ENCODE measurements at places on chromosomes 7 and 10.

GRCh38 chr7:39565538-39565937 is 666 bp upstream of the YAE1 start:
- DNase-seq, result no peak

- no peak for DNase-seq
Measured at GRCh38 chr7:78006063-78006755, 207.6 kb downstream of the PHTF2 start.

- no peak for DNase-seq
Measured at GRCh38 chr7:102974366-102975236, 61.8 kb downstream of the LRRC17 start.

DNA sequence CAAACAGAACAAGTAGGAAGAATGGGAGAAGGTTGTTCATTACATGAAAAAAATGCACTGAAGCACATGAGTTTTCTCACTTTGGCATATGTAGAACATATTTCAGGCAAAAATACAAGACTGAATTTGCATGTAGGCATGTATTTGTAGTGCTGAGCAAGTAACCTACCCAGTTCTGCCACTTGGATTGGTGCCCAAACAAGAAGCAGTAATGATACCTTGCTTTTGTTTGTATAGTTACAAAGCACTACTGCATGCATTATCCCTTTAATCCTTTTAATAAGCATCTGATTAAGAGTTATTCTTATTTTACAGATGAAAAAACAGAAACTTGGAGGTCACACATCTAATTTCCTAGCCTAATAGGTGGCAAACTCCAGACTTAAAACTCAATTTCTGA is 23.1 kb upstream of the CTTNBP2 start:
- no peak for DNase-seq

DNA sequence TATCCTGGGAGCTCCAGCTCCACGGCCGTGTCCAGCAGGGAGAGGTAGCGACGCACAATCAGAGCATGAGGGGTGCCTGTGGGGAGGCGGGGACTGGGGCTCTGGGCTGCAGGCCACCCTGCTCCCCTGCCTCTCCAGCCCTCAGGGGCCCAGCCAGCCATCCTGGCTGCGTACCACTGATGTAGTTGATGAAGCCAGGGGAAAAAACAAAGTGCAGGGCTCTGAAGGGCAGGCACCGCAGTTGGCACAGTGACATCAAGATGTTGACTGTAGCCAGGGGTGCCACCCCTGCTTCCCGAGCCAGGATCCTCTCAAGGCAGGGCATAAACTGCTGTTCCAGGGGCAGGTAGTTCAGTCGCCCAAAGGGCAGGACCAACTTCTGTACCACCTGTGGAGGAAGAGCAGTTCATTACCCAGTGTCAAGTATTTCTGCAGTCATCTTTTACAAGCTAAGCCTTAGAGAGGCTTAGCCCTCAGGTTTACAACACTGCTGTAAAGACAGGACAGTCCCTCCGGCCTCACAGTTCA is 2.8 kb downstream of the FASTK start:
- no peak for DNase-seq

DNA sequence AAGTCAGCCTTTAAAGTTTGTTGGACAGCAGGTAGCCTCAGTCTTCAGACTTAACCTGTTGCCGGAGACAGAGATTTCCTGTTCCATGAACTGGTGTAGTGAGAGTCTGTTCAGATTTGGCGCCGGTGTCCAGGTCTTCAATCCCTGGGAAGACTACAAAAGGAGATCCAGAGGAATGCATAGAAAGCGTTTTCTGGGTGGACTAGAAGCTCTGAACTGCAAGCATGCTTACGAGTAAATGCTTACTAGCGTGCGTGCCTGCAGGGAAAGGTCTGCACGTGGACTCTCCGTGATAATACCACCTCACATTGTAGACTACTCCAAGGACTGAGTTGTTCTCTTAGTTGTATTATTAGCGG is 878 bp downstream of the GLRX3 start:
- no peak for DNase-seq

GRCh38 chr7:106126170-106126938 is 14.2 kb upstream of the SYPL1 start:
- DNase-seq, result peak; percentile 71

- DNase-seq, result no peak
Measured at GRCh38 chr10:73099141-73099540, 2.5 kb upstream of the P4HA1 start.

DNA sequence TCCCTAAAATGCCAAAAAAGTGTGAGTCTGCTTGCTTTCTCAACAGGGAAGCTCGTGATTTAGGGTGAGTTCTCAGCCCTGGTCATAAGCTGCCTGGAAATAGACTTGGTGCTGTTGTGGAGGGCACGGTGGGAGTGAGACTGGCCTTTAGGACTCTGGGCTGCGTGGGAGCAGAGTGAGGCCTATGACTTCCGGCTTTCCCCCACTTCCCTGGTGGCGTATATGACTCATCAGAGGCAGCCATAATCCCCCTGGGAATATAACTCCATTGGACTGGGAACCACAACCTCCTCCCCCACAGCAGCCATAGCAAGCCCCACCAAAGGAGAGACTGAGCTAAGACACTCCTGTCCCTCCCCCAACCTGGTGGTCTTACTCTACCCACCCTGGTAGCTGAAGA is 95.0 kb downstream of the PON1 start:
- no peak for DNase-seq

Measured in stimulated activated naive CD4-positive, alpha-beta T cell (primary cell).